Activated CD8-positive, alpha-beta T cell treated with anti-CD3 and anti-CD28 coated beads for 36 hours (primary cell): ENCODE measurements at places on chromosomes 12 and 14. TPM values are rescaled to one million over a fixed set of nuclear protein-coding genes. Genes with fewer than 3 reads are reported as not detected.

- DNase-seq = no peak
Measured at GRCh38 chr14:88209273-88209672, 113.8 kb downstream of the KCNK10 start.

DNA sequence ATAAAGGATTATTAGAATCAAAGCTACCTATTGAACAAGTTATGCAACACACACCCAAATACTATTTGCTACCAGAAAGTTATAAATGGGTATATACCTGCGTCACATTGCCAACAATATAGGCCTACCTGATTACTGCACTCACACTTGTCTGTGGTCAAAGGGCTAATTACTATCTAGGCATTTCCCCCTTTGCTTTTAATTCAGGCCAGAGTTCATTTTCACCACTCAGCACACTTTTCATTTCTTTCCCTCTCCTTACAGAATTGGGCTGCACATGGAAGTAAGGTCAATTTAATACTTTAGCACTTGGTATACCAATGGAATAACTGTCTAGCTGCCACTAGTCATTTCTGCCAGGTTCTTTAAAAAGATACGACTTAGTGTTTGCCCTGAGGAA lies 1.7 kb downstream of the SOS2 start:
- no peak for DNase-seq

GRCh38 chr12:80838024-80838658 lies 99.6 kb downstream of the LIN7A start:
- no peak for DNase-seq

DNA sequence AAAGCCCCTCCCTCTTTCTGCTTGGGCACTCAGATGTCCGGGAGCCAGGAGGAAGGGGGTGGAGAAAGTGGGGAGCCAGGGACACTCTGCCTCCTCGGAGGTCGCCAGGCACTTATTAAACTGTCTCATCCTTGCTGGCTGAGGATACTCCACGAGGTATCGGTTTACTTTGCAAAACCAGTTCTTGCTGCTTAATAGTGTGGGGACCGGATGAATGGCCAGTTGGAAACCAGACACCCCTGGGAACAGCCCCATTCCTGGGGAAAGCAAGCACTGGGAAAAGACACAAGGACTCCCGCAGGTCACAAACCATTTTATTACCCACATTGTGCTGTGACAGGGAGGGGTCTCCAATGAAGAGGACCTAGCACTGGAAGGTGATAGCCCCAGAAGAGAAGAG lies 34.2 kb downstream of the CCDC88C start:
- DNase-seq = no peak

- DNase-seq = no peak
Measured at GRCh38 chr12:123105211-123105826, 45.6 kb downstream of the PITPNM2 start.

DNA sequence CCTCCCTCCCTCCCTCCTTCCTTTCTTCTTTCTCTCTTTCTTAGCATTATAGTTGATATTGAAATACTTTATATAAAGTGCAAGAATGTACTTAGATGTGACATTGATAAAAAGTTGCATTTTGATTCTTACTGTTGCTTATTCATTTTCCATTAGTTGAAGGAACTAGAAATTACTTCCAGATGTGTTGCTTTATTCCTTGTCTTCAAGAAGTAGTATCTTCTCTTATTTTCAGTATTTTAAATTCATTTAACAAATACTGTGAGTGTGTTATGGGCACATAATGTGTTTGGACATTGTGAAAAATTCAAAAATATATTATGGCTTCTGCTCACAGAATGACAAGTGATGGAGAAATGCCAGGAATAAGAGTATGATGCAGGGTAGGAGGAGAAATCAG lies 45.6 kb downstream of the TRMT5 start:
- no peak for DNase-seq

GRCh38 chr12:66603461-66603860 lies 75.4 kb downstream of the GRIP1 start:
- no peak for DNase-seq

DNA sequence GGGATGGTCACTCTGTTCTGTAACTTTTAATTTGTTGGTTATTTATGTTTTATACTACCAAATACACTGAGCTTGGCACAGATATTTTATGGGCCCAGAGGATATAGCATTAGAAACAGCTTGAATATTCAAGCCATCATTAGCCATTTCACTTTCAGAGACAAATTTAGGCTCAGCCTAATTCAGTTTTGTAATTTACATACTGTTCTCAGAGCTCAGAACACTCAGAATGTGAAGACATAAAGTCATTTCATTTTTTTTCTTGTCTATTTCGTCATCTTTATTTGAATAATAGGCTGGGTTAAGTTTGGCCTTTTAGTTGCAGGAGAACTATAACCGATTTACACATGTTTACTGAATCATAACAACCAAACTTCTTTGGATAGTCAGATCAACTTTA lies 361.7 kb downstream of the SNAPC1 start:
- DNase-seq = no peak

GRCh38 chr12:118560733-118561132 lies 184.4 kb downstream of the SUDS3 start:
- DNase-seq = no peak

DNA sequence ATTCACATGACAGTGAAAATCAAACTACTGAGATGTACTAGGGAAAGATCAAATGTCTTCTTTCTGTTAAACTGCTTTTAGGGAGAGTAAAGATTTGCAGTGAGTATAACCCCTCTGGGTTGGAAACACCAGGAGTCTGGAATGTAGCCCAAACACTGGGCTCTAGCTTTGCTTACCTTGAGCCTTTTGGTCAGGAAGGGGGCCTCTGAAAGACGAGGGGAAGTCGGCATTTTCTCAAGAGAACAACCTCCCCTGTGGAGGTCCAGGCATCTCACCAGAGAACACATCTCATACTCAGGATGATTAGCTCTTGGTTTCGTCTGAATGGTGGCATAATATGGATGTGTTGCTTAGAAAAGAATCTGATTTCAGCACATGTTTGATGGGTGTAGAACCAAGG lies 169.0 kb downstream of the ZFP36L1 start:
- DNase-seq = no peak

- no peak for DNase-seq
Measured at GRCh38 chr12:60042835-60043234, 447.0 kb downstream of the SLC16A7 start.

DNA sequence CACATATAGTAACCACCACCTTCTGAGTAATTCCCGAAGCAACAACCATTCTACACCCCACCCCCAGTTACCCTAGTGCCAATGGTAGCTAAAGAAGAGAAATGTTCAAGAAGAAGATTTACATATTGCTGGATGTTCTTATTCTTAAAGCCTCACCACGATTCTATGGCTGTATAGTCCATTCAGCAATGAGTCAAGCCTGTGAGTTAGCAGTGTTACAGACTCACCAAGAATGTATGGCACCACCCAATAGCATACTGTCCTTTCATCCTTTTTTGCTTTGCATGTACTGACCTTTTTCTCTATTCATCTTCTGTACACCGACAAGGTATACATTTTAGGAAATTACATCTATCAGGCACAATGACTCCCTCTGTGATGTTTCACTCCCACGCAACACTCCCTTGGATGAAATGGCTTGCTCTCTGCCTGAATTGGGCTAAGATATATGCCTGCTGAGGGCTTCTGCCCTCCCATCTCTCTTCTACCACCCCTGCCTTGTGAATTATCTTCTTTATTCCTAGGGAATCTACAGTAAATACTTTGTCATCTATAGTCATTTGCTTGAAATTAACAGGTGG lies 945.8 kb downstream of the DIO2 start:
- DNase-seq = no peak

GRCh38 chr12:78167510-78167909 lies 336.8 kb downstream of the NAV3 start:
- DNase-seq = no peak

SDR9C7 gene
- not detected for total RNA-seq

- peak; percentile 56 for DNase-seq
Measured at GRCh38 chr12:2624543-2625288, 170.1 kb upstream of the FKBP4 start.

GRCh38 chr12:83823386-83824045 lies 1089.1 kb downstream of the SLC6A15 start:
- peak; percentile 58 for DNase-seq

DNA sequence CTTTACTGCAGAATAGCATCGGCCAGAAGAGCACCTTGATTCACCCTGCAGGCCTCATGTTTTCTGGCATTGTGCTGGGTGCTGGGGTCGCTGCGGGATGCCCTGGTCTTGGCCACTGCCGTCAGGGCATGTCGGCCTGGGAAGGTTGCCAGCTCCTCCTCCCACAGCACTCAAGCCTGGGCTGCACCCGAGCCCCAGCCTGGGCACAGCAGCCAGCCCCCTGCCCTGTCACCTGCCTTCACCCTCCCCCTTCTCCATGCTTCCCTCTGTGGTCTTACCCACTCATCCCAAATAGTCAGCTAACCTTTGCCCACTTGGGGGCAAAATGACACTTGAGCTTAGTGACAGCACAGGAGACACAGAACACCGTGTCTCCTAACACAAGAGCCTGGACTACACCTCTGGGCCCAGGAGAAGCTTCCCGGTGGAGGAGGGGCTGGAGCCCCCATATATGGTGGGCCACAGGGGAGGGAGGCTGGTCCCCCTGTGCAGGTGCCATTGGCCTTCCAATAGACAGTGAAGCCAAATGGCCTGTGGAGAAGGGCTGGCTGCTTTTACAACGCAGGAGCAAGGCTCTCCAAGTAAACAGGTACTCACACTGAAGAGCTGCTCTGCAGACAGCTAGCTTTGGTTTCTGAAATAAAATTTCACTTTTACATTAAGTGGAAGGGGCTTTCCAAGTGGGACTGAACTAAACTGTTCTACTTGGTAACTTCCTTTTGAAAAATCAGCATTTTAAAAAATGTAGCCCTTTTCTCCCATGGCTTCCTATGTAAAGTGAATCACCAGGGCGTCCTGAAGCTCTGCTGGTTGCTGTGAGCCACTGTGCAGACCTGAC lies 51.2 kb upstream of the AMN start:
- no peak for DNase-seq

DNA sequence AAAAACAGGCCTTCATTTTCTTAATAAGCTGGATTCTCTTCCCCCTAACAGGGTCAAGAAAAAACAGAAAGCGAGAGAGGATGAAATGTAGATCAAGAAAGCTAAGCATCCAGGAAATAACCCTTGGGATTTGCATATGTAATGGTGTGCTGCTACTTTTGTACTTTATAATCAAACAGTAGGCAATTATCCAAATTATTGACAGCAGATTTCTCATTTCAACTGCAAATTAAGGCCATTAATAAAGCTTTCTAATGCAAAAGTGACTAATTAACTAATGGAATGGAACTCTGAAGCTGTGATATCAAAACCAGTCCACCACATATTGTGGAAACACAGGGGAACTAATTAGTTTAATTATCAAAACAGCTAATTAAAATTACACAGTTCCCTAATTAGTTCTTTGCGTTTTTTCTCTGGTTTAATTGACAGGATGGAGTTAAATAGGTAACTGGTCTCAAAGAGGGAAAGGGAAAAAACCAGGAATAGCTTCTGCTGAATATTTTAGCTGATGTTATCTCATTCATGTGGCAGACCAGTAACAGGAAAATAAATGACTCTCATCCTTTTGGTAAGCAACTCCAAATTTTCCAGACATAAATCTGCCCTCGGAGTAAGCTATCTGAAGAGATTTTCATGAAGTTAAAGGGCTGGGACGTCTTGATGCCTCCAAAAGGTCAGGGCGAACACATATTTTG lies 182.7 kb upstream of the LMO3 start:
- no peak for DNase-seq

DNA sequence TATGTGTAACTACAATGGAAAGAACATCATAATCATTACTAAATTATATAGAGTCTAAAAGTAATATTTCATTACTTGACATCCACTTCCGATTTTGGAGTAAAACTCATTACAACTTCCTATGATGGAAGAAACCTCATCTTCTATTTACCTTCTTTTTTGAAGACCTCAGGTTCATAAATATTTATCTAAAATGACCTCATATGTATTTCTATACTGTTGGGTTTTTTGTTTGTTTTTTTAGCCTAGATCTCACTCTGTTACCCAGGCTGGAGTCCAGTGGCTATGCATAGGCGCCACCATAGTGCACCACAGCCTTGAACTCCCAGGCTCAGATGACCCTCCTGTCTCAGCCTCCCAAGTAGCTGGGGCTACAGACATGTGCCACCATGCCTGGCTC lies 39.9 kb upstream of the BMAL2 start:
- DNase-seq = no peak

DNA sequence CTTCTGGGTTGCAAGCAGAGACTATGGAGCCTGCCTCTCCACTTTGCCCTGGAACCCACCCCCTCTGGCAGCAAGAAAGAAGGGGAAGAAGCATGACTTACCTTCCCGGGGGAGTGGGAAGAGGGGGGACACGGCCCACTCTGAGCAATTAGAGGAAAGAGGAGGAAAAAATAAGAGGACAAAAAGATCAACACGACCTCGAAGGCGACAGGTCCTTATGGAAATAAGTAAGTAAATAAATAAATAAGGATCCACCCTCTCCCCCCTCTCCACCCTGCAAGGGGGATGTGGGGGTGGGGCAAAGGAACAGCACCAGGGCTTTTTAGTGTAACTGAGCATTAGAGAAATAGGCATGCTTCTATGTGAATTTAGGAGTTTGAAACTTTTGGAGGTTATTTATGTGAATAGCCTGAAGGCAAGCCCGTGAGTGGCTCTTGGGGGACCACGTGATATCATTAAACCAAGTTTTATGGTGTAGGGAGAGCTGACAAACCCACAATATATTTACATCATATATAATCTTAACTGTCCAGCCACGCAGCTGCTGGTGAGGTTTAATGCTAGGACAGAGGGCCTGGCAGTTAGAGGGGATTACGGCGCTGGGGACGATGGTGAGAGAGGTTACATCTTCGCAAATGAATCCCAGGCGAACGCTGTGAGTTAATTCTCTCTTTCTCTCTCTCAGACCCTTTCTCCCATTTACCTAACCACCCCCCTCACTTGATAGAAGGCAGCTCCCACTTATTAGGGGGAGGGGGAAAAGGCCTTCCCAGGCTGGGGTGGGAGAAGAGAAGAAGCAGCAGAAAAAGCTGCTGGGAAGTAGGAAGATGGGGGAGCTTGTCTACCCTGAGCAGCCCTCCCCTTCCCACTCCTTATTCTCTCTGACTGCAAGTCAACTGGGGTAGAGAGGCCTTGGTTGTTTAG lies 4.8 kb downstream of the HOXC5 start:
- no peak for DNase-seq

GRCh38 chr14:83294941-83295340 lies 1761.3 kb upstream of the SEL1L start:
- DNase-seq = no peak

GRCh38 chr12:109926488-109927210 lies 26.6 kb downstream of the TCHP start:
- DNase-seq = no peak

NAA25 gene
- total RNA-seq = 48.3 TPM

DNA sequence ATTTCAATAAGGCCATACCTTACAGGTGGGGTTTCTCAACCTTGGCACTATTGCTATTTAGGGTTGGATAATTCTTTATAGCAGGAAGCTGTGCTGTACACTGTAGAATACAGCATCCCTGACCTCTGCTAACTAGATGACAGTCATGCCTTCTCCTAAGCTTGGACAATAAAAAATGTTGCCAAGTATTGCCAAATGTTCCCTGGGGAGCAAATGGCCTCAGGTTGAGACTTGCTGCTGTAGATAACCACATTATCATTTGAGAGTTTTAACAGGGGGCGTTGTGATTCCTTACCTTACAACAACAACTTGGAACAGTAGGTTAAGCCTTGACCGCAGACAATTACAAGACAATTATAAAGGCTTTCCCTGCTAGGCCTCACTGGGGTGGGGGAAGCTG lies 1073.6 kb upstream of the TMEM132C start:
- DNase-seq = no peak
